ENCODE measurements at places on chromosomes 7 and 10. TPM values are rescaled to one million over a fixed set of nuclear protein-coding genes. Genes with fewer than 3 reads are reported as not detected.

DNA sequence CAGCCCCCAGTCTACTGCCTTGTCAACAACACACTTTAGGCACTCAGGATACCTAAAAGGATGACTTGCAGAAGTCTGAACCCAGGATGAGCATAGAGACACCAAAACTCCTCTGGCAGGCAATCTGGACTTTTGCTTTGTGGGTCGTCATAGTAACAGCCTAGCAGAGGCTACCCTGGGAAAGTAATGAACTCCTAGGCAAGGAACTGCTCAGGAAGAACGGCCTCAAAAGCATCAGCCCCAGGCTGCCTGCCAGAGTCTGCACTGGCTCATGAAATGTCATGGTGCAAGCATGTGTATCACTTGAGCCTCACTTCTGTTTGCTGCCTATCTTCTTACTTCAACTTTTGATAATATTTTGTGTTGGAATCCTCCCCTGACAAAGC is 715.1 kb downstream of the GRID1 start:
- DNase-seq = no peak

DNA sequence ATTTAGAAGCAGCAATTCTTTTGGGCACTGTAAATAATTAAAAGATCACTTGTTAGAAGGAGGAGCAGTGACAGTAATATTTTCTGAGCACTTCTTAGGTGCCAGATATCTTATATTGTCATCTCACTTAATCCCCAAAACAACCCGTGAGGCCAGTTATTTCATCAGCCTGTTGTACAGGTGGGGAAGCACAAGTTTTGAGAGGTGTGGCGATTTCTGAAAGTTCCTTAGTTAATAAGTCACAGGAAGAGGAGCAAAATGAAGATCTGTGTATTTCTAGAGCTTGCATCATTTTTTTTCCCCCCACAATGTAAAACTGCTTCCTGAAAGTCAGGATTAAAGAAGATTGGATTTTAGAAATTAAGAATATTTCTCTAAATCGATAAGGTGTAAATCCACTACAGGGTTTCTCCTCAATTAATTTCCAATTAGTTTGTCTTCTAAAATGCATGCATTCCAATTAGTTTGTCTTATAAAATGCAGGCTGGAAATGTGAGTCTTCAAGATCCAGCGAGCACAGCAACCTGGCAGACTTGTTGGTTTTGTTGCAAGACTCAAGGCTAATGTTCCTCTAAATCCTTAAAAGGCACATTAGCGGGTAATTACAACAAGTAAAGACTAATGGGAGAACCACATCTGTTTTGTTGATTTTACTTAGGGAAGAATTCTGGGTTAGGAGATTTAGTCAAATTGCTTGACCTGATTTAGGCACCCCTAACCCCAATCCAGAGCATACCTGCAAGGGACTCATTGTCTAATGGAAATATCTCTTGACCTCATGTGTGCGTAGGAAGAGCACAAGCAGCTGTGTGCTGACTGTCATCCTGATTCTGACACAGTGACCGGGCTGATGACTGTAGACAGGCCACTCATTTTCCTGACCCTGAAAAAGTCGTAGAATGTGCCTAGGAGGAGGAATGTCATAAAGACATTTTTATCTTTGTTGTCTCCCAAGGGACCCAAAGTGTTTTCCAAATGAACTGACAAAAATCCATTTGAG is 272.0 kb downstream of the BAMBI start:
- no peak for DNase-seq

- no peak for DNase-seq
These were observed 3.4 kb downstream of the BNIP3 start for GRCh38 chr10:131978366-131978765.

GRCh38 chr10:80486785-80487420 is 32.8 kb downstream of the TSPAN14 start:
- DNase-seq = no peak

DNA sequence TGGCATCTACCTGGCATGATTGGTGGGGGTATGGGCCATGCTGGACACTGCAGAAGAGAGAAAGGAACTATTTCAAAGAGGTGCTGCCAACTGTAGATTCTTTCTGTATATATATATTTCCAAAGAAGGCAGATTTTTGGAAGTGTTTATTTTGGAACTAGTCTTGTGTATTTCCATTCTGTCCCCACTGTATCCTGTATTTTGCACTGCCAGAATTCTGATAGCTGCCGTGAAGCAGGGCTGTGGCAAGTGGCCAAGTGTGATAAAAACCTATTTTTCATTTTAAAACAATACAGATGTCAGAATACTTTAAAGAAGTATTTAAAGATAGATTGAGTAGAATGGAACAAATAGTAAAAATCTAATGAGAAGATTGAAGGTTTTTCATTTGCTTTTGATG is 17.1 kb downstream of the MCU start:
- peak; percentile 66 for DNase-seq

- DNase-seq = no peak
These were observed 69.8 kb upstream of the SEMA3A start for GRCh38 chr7:84264396-84264795.

Gene AKR1D1
- polyA plus RNA-seq = not detected

DNA sequence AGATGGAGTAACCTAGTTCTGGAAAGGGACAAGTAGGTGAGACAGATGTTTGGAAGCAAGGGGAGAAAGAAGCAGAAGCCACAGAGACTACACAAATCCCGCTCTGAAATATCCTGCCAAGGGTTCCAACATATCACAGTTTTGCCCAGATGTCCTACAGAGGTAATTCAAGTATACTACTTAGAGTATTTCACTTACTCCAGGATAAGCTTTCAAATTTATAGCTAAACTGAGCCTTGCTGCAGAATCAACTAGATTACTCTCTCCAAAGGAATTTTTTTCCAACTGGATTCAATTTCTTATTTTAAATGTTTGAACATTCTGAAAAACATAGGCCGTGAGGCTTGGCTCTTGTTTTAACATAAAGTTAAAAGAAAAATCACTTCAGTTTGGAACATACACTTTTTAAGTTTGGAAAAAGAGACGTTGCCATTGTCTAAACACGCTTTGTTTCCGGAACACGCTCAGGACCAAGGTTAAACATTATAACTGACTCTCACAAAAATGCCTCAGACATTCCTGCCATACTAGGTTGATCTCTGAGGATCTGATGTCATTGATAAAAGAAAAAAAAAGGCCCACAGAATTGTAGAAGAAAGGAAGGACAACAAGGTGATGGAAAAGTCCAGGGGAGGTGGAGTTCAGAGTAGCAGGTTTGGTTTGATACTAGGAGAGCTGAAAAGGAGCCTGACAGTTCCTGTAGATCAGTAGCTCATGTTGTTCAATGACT is 74.8 kb downstream of the FAM185A start:
- DNase-seq = no peak

Gene PLXDC2
- polyA plus RNA-seq = 127 TPM
